ENCODE measurements at places on chromosomes 12 and 14. TPM values are rescaled to one million over a fixed set of nuclear protein-coding genes. Genes with fewer than 3 reads are reported as not detected.
A peak's percentile ranks its signal among the peaks of the same experiment; 100 is the strongest.

PCED1B gene
- 3.5 TPM for total RNA-seq

PRMT5 gene
- total RNA-seq, result 42.2 TPM

ALG10B gene
- 1.7 TPM for total RNA-seq

KLRC1 gene
- total RNA-seq, result not detected

DPPA3 gene
- not detected for total RNA-seq

- 0 out of 2 replicates have a peak, but pooled peaks cover 5% of the 10 kb centered on the region for H3K4me1 ChIP-seq
- peak overlapping the region; percentile 85 for H3K4me3 ChIP-seq
- H3K36me3 ChIP-seq, result no peaks in the 10 kb centered on the region
Observed at GRCh38 chr14:58151133-58152013, 640 bp downstream of the ARMH4 start.

DNA sequence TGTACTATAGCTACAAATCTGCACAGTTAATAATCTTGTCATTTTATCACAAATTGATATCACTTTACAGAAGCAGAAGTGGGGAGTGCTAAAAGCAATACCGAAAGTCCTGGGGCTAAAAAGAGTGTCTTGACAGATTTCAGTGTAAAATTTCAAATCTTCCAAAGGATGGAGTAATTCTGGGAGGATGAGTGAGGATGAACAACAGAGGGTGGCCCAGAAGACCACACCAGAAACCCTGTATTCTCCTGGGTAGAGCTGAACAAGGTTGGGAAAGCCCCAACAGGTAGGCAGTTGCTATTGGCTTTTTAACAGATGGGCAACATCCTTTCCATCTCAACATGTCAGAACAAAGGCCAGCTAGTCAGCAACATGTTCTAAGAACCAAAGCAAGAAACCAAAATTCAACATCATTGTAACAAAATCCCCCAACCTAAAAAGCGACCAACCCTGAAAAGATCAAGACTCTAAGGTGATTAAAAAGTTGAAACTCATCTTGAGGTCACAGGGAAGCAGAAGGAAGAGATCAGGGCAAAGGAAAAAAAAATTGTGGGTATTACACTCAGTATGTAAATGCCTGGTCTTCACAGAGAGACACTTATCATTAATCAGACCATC is 38.8 kb downstream of the CBX5 start:
- no peak overlapping the region for H3K4me3 ChIP-seq
- H3K36me3 ChIP-seq, result peaks cover 12% of the 10 kb centered on the region
- no peaks in the 10 kb centered on the region for H3K4me1 ChIP-seq
- no peaks in the 10 kb centered on the region for H3K27me3 ChIP-seq
- no peak overlapping the region for H3K27ac ChIP-seq

- peak; percentile 96 for DNase-seq
- no peaks in the 10 kb centered on the region for H3K27me3 ChIP-seq
- H3K4me3 ChIP-seq, result no peak overlapping the region
- H3K36me3 ChIP-seq, result no peaks in the 10 kb centered on the region
- peak overlapping the region; percentile 49 for H3K27ac ChIP-seq
Observed at GRCh38 chr12:15558915-15559528, 230.2 kb downstream of the EPS8 start.

DNA sequence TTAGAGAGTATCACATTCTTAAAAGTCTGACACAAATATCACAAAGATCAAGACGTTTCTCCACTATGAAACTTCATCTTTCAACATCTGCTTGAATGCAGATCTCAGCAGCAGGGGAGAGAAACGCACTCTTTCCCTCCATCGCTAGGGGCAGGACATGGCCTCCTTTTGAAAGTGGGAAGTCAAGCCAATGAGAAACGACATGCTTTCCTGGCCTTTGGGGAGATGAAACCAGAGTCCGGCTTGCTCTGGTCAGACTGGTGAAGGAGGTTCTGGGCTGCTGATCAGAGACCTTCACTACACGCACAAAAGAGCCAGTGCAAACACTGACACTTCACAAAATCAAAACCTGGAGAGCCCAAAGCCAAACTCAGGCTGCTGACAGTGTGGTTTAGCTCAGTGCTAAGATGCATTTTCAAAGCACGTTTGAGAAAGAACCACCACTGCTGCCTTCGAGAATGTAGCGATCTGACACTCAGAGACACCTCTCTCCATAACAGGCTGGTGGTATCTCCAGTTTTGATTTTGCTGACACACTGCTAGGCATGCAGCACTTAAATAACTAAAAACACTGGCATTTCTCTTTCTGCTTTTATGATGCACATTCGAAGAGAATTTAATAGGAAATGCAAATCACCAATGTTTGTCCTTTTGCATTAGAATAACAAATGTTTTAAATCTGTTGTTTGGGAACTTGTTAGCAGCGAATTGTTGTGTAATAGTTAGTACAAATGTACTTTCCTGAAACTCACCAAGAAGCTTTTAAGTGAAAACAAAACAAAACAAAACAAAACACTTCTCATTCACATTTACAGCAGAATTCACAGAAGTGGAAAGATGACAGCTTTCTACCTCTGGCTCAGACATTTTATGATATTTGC is 93.9 kb upstream of the OVCH1 start:
- H3K4me1 ChIP-seq, result no peaks in the 10 kb centered on the region
- H3K4me3 ChIP-seq, result peak overlapping the region; percentile 24
- H3K27ac ChIP-seq, result no peak overlapping the region
- H3K36me3 ChIP-seq, result no peaks in the 10 kb centered on the region
- H3K27me3 ChIP-seq, result no peaks in the 10 kb centered on the region

DNA sequence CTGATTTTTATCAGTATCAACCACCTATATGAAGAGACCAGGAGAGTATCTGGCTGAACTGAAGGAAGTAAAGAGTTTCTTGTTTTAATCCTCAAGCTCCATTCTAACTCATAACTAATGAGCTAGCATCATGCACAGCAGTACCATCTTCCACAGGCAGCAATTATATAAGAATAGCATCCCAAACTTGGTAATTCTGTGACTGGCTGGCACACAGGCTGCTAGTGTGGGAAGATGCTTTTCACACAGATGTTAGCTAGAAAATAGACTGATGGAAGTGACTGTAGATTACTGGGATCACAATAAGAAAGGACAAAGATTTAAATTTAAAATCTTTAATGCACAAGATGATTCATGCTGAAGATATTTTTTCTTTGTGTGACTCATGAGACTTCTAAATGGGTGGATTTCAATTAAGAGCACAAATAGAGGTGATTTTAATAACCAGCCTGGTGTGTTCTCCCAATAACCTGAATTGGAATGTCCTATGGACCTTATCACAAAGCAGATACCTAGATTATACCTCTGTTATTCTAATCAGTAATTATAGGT is 417.7 kb upstream of the ATXN7L3B start:
- H3K36me3 ChIP-seq, result no peaks in the 10 kb centered on the region
- H3K27ac ChIP-seq, result no peak overlapping the region
- DNase-seq, result peak; percentile 0
- H3K4me1 ChIP-seq, result no peaks in the 10 kb centered on the region
- H3K27me3 ChIP-seq, result no peaks in the 10 kb centered on the region
- H3K4me3 ChIP-seq, result no peak overlapping the region

DNA sequence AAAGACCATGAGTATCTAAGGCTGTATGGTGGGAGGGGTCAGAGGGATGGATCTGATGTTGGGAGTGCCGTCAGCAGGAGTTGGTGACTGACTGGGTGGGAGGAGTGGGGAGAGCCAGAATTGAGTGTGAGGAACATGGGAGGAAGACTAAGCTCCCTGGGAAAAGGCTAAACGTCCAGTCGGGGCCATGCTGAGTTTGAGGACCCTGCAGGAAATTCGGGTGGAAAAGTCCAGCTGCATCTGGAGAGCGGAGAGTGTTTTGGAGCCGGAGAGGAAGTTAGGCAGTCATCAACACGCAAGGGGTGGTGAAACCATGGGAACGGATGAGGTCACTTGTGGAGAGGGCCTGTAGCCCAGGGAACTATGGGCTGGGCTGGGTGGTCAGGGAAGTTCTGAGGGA is 60.9 kb downstream of the ELK3 start:
- H3K4me3 ChIP-seq, result no peak overlapping the region
- no peaks in the 10 kb centered on the region for H3K27me3 ChIP-seq
- peak overlapping the region; percentile 80 for H3K27ac ChIP-seq

- no peaks in the 10 kb centered on the region for H3K4me1 ChIP-seq
- H3K27me3 ChIP-seq, result no peaks in the 10 kb centered on the region
- H3K27ac ChIP-seq, result no peak overlapping the region
- no peak for DNase-seq
- no peaks in the 10 kb centered on the region for H3K36me3 ChIP-seq
- no peak overlapping the region for H3K4me3 ChIP-seq
Observed at GRCh38 chr12:21980544-21980943, 39.3 kb upstream of the ABCC9 start.

DNA sequence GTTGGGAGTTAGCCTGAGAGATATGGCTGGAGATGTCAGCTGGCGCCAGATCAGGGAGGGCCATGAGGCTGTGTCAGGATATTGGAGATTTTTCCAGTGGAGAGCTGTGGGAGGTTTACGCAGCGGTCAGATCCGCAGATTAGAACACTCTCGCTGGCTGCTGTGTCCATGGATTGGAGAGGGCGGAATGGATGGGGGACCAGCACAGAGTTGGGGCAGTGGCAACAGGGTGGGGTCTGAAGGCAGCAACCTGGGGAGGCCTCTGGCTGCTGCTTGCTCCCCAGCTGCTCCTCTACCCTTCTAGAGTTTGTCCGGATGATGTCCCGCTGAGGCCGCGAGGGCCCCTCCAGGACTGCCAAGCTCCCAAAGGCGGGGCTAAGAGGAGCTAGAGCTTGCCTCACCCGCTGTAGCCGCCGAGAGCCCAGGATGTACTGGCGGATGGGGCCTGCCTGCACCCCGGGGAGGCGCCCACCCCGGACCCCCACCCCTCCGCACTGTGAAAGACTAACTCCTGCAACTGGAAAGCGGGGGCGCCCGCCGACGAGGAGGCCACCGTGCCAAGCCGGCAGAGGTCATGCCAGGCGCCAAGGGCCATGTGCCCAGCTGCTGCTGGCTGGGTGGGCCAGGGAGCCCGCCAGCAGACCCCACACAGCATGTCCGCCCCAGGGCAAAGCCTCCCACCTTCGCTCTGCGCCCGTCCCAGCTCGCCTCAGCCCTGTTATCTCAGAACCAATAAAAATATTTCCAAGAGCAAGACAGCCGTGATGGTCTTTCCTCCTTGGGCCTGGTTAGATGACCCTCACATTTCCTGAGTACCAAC is 20.2 kb upstream of the MLEC start:
- H3K4me3 ChIP-seq, result no peak overlapping the region
- H3K36me3 ChIP-seq, result no peaks in the 10 kb centered on the region
- H3K4me1 ChIP-seq, result no peaks in the 10 kb centered on the region

DNA sequence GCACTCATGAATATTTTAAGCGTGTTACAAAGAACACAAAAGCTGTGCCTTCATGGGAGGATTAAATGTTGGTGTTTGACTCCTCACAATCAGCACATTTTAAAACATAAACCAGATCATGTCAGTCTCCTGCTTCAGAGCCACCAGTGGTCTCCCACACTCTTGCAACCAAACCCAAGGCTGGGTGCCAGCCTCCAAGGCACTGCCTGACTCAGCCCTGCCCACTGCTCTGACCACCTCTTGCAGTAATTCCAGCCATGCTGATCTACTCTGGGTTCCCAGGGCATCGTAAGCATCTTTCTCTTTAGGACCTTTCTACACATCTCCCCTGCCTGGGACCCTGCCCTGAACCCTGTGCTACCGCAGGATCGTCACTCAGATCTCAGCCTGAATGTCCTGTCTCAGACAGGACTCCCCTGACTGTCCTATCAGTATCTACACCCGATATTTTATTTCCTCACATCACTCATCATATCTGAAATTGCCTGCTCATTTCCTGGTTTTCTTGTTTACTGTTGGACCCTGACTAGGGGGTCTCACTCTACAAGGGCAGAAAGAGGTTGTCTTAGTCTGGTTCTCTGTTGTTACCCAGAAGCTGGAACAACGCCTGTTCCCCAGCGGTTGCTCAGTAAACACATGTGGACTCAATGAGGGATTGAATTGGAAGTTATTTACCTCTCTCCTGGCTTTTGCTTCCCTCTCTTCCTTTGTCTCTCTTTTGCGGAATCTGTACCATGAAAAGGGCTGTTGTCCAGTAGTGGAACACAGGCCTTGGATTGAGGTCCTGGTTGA is 449.8 kb downstream of the RAD51B start:
- H3K27me3 ChIP-seq, result no peaks in the 10 kb centered on the region
- no peak overlapping the region for H3K27ac ChIP-seq
- H3K4me1 ChIP-seq, result peaks cover 9% of the 10 kb centered on the region
- H3K4me3 ChIP-seq, result no peak overlapping the region
- peak; percentile 54 for DNase-seq
- H3K36me3 ChIP-seq, result no peaks in the 10 kb centered on the region

DNA sequence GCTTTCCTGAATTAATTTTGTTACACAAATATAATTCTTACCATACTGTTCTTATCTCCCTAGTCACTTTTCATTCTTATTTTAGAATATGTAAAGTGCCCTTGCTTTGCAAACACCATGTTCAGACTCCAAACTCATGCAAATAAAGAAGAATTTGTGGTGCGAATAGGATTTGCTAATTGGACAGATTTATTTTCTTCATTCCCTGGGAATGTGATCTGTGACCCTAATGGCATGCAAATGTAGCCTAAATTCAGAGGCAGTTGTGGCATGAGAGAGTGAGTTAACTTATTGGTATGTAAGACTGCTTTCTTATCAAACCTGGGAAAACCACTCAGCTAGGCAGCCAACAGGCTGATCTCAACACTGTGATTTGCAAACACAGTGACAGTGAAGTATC is 10.0 kb downstream of the CAPZA3 start:
- peak; percentile 77 for DNase-seq
- no peaks in the 10 kb centered on the region for H3K36me3 ChIP-seq
- H3K27me3 ChIP-seq, result no peaks in the 10 kb centered on the region
- peak overlapping the region; percentile 59 for H3K27ac ChIP-seq

GRCh38 chr14:96538097-96538989 is 36.2 kb downstream of the PAPOLA start:
- peak; percentile 18 for DNase-seq
- H3K4me1 ChIP-seq, result 0 out of 2 replicates have a peak, but pooled peaks cover 3% of the 10 kb centered on the region
- no peaks in the 10 kb centered on the region for H3K27me3 ChIP-seq
- H3K36me3 ChIP-seq, result peaks cover 53% of the 10 kb centered on the region

GRCh38 chr12:120618954-120619615 is 21.3 kb upstream of the CABP1 start:
- H3K4me1 ChIP-seq, result no peaks in the 10 kb centered on the region
- H3K36me3 ChIP-seq, result no peaks in the 10 kb centered on the region
- H3K4me3 ChIP-seq, result no peak overlapping the region
- H3K27ac ChIP-seq, result no peak overlapping the region

GRCh38 chr12:43306066-43306465 is 245.9 kb downstream of the ADAMTS20 start:
- H3K4me1 ChIP-seq, result peaks cover 40% of the 10 kb centered on the region
- H3K27me3 ChIP-seq, result no peaks in the 10 kb centered on the region
- peak; percentile 96 for DNase-seq
- no peaks in the 10 kb centered on the region for H3K36me3 ChIP-seq

Measured in GM23248 (cell line).